ENCODE measurements at places on chromosomes 7 and 10. TPM values are rescaled to one million over a fixed set of nuclear protein-coding genes. Genes with fewer than 3 reads are reported as not detected.

CYP2C9 gene
- 0.23 TPM for total RNA-seq

DNA sequence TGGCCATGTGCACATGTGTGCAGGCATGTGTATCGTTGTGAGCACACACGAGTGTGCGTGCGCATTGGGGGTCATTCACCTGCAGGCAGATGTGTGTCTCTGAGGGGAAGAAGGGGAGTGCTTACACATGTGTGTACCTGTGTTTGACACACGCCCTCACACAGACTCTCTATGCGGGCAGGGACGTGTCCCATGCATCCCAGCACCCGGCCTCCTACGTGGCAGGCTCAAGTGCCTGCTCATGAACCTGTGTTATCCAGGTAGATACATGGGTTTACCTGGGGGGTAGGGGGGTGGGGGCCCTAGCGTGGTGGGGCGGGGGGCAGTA lies 18.6 kb downstream of the KCP start:
- no peak overlapping the region for H3K4me3 ChIP-seq
- H3K27me3 ChIP-seq, result peaks cover 1% of the 10 kb centered on the region
- H3K36me3 ChIP-seq, result no peaks in the 10 kb centered on the region
- no peak overlapping the region for H3K27ac ChIP-seq
- H3K4me1 ChIP-seq, result no peaks in the 10 kb centered on the region

DNA sequence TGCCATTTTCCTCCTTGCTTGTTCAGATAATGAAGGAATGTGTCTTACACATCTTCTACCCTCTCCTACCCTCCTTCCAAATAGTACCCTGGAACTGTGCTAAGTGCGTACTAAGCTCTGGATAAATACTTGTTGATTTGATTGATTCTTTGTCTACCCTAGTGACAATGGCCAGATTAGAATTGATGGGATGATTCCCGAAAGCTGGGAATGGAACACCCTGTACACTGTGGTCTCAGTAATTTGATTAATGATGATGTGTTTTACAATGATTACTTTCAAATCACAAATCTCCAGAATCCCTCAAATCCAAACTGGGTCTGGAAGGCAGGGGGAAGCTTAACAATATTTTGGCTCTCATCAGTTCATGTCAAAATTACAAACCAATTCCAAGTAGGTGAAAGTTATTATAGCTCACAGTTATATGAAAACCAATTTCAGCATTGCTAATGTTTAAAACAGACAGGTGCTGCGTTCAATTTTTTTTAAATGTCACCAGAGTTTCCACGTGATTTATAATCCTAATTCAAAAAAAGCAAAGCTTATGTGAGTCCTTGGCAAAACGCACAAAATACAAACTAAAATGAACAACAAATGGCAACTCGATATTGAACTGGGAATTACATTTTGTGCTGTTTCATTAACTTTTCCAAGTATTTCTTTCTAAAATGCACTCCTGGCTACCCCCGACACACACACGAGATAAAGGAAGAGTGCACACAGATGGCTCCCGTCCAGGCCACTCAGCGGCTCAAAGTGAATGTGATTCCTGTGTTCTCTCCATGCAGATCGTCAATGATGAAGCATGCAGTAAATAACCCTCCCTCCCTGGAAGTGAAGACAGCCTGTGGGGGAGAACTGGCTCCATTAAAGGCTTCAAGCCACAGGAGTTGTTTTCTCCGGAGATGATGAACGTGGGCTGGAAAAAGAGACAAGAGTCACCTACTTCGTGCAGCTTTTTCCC lies 21.7 kb upstream of the ADRB1 start:
- H3K4me3 ChIP-seq, result no peak overlapping the region
- no peaks in the 10 kb centered on the region for H3K36me3 ChIP-seq
- no peak overlapping the region for H3K27ac ChIP-seq
- no peak for DNase-seq

GRCh38 chr10:47049056-47049851 lies 138.0 kb downstream of the PTPN20 start:
- H3K4me1 ChIP-seq, result no peaks in the 10 kb centered on the region
- DNase-seq, result no peak
- no peak overlapping the region for H3K27ac ChIP-seq
- no peaks in the 10 kb centered on the region for H3K36me3 ChIP-seq
- no peaks in the 10 kb centered on the region for H3K27me3 ChIP-seq
- H3K4me3 ChIP-seq, result no peak overlapping the region

CYP26C1 gene
- 0.08 TPM for total RNA-seq

- no peak overlapping the region for H3K27ac ChIP-seq
- no peaks in the 10 kb centered on the region for H3K27me3 ChIP-seq
- no peak for DNase-seq
- no peak overlapping the region for H3K4me3 ChIP-seq
Measured at GRCh38 chr10:71423901-71424300, 27.2 kb downstream of the CDH23 start.

DNA sequence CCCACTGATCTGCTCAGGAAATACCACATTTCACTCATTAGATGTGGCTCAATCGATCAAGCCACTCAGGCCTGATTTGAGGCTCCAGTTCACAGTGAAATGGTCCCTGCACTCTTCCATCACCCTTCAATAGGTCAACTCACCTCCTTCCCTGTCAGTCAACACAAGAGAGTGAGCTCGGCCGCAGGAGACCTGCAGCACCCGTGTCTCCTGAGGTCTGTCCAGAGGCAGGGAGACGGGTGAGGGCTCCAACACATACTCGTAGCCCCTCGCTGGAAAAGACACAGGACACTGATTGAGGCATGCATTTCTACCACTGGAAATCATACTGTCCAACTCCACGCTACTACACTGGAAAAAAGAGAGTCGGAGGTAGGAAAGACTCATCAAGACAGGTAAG lies 7.1 kb downstream of the RCC1L start:
- no peak for DNase-seq
- no peaks in the 10 kb centered on the region for H3K4me1 ChIP-seq
- no peak overlapping the region for H3K27ac ChIP-seq
- H3K36me3 ChIP-seq, result peaks cover 6% of the 10 kb centered on the region
- H3K27me3 ChIP-seq, result no peaks in the 10 kb centered on the region

- no peaks in the 10 kb centered on the region for H3K27me3 ChIP-seq
- DNase-seq, result no peak
- no peaks in the 10 kb centered on the region for H3K4me1 ChIP-seq
- H3K4me3 ChIP-seq, result no peak overlapping the region
Measured at GRCh38 chr10:34494012-34494411, 321.1 kb downstream of the PARD3 start.

- no peak overlapping the region for H3K4me3 ChIP-seq
- no peaks in the 10 kb centered on the region for H3K36me3 ChIP-seq
- H3K4me1 ChIP-seq, result no peaks in the 10 kb centered on the region
Measured at GRCh38 chr7:3236268-3236667, 64.8 kb upstream of the SDK1 start.

DNA sequence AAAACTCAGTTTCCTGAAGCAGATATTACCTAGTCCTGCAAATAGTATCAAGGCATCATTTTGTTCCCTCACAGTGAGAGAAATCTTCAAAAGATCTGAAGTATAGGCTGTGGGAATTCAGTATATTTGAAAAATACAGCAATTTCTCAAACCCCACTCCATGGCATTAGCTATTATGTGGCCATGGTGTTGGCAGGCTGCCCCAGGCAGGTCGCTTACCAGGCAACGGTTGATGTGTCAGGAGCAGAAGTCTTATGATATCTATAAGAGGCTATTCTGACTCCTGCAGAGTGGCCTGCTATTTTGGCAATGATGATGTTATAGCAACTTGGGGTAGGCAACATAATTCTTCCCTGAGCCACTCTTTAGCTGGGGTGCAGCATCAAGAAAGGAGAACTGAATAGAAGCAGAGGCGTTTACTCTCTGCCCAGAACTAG lies 187.9 kb downstream of the PLXDC2 start:
- DNase-seq, result peak; percentile 28
- peaks cover 10% of the 10 kb centered on the region for H3K4me1 ChIP-seq
- no peaks in the 10 kb centered on the region for H3K27me3 ChIP-seq
- no peak overlapping the region for H3K4me3 ChIP-seq

DNA sequence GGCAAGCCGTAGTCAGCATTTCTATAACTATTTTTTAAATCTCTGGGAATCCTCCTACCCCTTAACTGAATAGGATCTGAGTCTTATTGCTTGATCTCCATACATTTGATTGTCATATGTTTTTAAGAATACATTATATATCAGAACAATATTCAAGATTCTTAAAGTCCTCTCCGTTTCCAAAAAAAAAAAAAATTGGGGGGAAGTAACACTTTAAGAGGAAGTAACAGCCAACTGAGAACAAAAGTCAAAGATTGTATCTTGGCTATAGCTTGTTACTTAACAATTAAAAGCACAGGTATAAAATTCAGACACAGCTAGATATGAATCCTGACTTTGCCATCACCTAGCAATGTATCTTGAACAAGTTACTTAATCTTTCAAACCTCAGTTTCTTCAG lies 169.9 kb upstream of the ADO start:
- H3K4me1 ChIP-seq, result peaks cover 80% of the 10 kb centered on the region
- no peaks in the 10 kb centered on the region for H3K36me3 ChIP-seq
- H3K27ac ChIP-seq, result no peak overlapping the region
- H3K4me3 ChIP-seq, result no peak overlapping the region

GRCh38 chr10:124356701-124357560 lies 61.8 kb downstream of the OAT start:
- no peak overlapping the region for H3K4me3 ChIP-seq
- H3K27me3 ChIP-seq, result no peaks in the 10 kb centered on the region
- H3K4me1 ChIP-seq, result no peaks in the 10 kb centered on the region
- no peak for DNase-seq
- no peak overlapping the region for H3K27ac ChIP-seq
- H3K36me3 ChIP-seq, result no peaks in the 10 kb centered on the region

RPEL1 gene
- not detected for total RNA-seq

GRCh38 chr7:12178317-12178716 lies 32.8 kb upstream of the TMEM106B start:
- no peaks in the 10 kb centered on the region for H3K4me1 ChIP-seq
- H3K27me3 ChIP-seq, result no peaks in the 10 kb centered on the region
- no peak for DNase-seq
- no peak overlapping the region for H3K4me3 ChIP-seq
- H3K36me3 ChIP-seq, result no peaks in the 10 kb centered on the region
- no peak overlapping the region for H3K27ac ChIP-seq

GPR158 gene
- not detected for total RNA-seq

GRCh38 chr10:90421874-90422273 lies 436.0 kb downstream of the HTR7 start:
- no peaks in the 10 kb centered on the region for H3K27me3 ChIP-seq
- no peak for DNase-seq

GRCh38 chr10:18508587-18508986 lies 142.8 kb downstream of the NSUN6 start:
- no peak overlapping the region for H3K4me3 ChIP-seq
- no peaks in the 10 kb centered on the region for H3K27me3 ChIP-seq
- H3K27ac ChIP-seq, result no peak overlapping the region
- no peak for DNase-seq

DNA sequence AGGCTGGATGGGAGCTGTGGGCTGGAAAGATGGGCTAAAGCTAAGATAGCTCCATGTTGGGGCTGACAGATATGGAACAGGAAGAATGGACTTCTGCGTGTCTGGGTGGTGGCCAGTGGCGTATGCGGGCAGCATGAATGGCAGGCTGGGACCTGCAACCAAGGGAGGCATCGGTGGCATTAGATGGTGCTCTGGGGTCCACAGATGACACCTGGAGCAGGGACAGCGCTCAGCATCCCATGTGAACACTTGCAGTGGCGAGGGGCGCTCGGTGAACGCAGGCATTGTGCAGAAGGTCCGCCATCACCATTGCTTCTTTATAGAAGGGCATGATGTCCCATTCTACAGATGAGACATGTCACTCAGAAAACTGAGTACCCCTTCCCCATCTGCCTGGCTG lies 21.0 kb upstream of the SMARCD3 start:
- H3K27me3 ChIP-seq, result no peaks in the 10 kb centered on the region
- no peak overlapping the region for H3K4me3 ChIP-seq
- no peaks in the 10 kb centered on the region for H3K4me1 ChIP-seq
- H3K27ac ChIP-seq, result no peak overlapping the region
- H3K36me3 ChIP-seq, result no peaks in the 10 kb centered on the region

GRCh38 chr7:129367349-129367699 lies 66.9 kb upstream of the STRIP2 start:
- DNase-seq, result no peak
- no peaks in the 10 kb centered on the region for H3K36me3 ChIP-seq
- peaks cover 10% of the 10 kb centered on the region for H3K4me1 ChIP-seq
- H3K27ac ChIP-seq, result no peak overlapping the region
- no peak overlapping the region for H3K4me3 ChIP-seq

GRCh38 chr10:20858292-20859124 lies 38.6 kb downstream of the NEBL start:
- DNase-seq, result no peak
- H3K27ac ChIP-seq, result no peak overlapping the region
- H3K4me3 ChIP-seq, result no peak overlapping the region
- H3K4me1 ChIP-seq, result no peaks in the 10 kb centered on the region

DNA sequence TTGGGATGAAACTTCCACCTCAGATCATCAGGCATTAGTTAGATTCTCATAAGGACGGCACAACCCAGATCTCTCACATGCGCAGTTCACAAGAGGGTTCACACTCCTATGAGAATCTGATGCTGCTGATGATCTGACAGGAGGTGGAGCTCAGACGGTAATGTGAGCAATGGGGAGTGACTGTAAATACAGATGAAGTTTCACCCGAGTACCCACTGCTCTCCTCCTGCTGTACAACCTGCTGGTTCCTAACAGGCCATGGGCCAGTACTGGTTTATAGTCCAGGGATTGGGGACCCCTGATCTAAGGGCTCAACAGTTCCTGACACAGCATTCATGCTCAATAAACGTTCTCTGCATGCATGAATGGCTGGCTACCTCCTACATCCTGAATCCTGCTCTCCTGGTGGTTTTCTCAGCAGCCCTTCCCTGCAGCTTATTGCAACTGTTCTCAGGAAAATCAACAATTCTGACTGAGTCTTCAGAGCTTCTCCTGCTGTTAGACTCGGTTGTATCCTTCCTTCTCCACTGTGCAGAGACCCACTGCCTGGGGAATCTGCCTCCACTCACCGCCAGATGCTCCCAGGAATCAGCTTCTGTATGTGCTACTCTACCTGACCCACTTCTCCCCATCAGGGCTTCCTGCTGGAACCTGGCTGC lies 17.4 kb downstream of the PDE6C start:
- DNase-seq, result no peak
- no peak overlapping the region for H3K4me3 ChIP-seq
- no peaks in the 10 kb centered on the region for H3K36me3 ChIP-seq
- H3K4me1 ChIP-seq, result no peaks in the 10 kb centered on the region
- H3K27me3 ChIP-seq, result no peaks in the 10 kb centered on the region

DNA sequence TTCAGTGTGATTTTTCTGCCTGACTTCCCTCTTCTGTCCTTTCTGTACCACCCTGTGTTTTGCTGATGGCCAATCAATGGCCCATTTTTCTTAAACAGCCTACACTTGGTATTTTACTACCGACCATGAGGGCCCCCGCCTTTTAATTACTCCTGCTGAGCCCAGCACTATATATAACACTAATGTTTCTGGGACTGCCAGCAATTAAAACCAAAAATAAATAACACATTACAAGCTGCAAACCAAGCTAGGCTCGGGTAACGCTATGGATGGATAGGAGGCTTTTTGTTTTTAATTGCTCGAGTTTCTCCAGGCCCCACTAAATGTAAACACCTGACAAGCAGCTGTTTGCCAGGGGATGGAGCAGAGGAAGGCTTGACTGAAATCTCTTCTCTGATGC lies 915.4 kb upstream of the AUTS2 start:
- no peak overlapping the region for H3K4me3 ChIP-seq
- no peaks in the 10 kb centered on the region for H3K36me3 ChIP-seq
- DNase-seq, result no peak
- no peaks in the 10 kb centered on the region for H3K4me1 ChIP-seq
- H3K27me3 ChIP-seq, result no peaks in the 10 kb centered on the region

All from GM12878 (cell line).